ENCODE measurements at places on chromosomes 13 and 19.

GRCh38 chr13:74270018-74270417 lies 135.8 kb upstream of the KLF12 start:
- DNase-seq: no peak

- peak; percentile 89 for DNase-seq
Measured at GRCh38 chr19:8578642-8579265, 1.5 kb upstream of the MYO1F start.

- peak; percentile 49 for DNase-seq
Measured at GRCh38 chr19:4597975-4598671, 38.6 kb upstream of the SEMA6B start.

GRCh38 chr13:114114006-114114640 lies 18.3 kb downstream of the RASA3 start:
- DNase-seq: no peak
